ENCODE measurements at places on chromosomes 1 and 21.

- no peak for DNase-seq
Observed at GRCh38 chr21:32777269-32777668, 5.7 kb upstream of the PAXBP1 start.

DNA sequence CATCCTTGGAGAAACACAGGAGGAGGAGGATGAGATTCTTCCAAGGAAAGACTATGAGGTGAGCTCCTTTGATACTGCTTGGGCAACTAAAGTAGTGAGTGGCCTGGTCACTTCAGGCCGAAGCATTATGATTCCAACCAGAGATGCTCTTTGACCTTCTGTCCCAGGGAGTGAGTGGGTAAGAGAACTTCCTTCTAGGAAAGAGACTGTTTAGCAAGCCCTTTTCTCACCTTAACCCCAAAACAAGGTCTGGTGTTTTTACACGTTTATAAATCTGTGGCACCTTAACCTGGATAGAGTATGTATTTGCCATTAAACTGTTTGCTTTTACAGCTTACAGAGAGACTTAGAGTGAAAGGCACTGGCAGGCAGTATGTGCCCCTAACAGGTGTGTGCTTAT, 1.1 kb downstream of the CLCN6 start:
- no peak for DNase-seq

DNA sequence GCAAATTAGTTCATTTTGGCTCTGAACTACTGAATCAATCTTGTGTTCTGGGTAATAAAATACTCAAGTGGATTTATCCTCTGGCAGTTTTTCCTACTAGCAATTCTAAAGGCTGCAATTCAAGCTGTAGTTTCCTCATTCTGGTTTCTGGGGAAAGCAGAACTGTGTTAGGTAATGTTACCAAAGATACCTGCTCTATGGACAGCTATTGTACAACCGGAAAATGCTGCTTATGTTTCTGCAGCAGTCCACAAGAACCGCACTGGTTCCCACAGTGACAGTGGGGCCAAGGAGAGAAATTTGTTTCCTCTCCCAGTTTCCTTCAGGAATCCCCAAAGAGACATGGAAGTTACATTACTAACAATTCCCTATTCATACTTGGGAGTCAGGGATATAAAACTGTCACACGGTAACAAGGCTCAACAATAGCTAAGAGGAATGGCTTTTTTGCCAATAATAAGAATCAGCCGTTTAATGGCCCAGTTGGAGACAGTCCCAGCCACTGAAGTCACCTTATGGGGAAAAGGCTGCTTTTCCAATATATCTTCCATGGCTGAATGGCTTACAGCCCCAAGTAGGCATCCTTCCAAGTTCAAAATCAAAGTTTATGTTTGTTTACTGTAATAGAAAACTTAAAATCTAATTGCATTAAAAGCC, 52.6 kb downstream of the PCNX2 start:
- no peak for DNase-seq

GRCh38 chr1:180954801-180955165, 42.1 kb downstream of the KIAA1614 start:
- no peak for DNase-seq

- no peak for DNase-seq
Observed at GRCh38 chr1:163131981-163132380, 62.8 kb downstream of the RGS4 start.

DNA sequence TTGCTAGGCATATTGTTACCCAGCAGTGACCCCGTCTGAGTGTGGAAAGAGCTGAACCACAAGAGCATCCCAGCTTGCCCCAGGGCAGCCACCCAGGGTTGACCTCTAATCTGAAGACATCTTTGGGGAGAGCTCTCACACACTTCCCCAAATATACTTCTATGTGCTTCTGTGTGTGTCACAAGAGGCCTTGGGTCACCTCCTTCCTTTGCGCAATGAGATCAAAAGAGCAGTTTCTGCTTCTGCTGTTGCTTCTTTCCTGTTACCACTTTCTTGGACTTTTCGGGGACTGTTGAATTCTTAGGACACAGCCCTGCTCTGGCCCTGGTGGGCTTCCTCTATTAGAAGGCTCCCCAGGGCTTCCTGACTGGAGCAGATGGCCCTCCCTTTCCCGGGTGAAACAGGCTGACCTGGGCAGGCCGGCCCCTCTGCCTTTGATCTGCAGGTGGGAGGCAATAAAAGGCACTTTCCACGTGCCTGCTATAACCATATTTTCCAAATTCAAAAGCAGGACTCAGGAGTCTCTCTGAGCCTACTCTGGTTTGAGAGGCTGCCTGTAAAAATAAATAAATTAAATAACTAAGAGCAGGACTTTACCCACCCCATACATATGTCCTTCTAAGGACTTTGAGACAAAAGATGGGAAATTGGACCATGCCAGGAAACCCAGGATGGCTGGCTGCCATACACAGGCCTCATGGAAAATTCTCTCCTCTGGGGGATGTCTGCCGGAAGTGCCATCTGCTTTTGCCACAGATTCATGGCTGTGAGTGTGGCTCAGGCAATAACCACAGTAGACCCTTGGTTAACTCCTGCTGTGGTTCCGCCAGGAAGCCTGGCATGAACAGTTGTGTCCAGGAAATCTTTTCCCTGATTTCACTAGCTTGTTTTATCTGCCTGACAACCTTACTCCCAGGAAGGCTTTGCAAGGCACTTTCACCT, 28.3 kb upstream of the RCSD1 start:
- DNase-seq: no peak

- DNase-seq: no peak
Observed at GRCh38 chr1:86190873-86191272, 34.3 kb upstream of the COL24A1 start.

DNA sequence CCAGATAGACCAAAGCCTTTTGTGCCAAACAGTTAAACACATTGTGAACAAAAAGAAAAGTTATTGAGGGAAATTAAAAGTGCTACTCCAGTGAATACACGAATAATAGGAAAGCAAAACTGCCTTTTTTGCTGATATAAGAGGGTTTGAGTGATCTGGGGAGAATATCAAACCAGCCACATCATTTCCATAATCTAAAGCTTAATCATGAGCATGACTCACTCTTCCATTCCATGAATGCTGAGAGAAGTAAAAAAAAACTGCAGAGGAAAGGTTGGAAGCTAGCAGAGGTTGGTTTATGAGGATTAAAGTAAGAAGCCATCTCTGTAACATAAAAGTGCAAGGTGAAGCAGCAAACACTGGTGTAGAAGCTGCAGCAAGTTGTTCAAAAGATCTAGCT, 350.6 kb upstream of the NCAM2 start:
- DNase-seq: no peak

GRCh38 chr21:36890086-36890485, 76.4 kb downstream of the HLCS start:
- DNase-seq: no peak

DNA sequence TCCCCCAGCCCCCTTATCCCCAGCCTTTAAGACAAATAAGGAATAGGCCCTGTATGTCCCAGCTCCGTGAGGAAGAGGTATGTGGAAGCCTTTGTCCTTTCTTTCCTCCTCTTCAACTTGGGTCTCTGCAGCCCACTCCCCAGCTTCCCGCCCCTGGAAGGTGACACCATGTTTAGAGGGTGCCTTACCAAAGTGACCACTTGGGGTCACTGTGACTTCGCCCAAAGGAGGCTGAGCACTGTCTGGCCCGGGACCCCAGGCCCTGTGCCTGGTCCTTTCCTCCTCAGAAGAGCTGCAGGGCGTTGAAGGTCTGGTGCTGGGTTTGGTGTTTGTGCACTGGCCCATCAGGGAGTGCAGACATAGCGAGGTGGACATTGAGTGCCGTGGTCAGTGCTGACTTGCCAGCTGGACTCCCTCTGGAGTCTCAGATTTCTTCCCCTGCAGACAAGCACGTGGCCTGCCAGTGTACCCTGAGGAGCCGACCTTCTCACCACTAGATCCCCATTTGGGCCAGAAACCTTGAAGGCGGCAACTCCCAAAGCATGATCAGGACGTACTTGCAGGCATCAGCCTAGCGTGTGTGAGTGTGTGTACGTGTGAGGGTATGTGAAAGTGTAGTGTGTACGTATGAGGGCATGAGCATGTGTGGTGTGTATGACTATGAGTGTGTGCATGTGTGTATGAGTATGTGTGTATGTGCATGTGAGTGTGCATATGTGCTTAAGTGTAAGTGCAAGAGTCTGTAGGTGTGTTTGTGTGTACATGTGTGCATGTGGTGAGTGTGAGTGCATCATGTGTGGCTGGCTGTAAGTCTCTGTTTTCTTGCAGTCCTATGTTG, 181.4 kb upstream of the KIAA0040 start:
- DNase-seq: peak; percentile 65

- peak; percentile 18 for DNase-seq
Observed at GRCh38 chr1:165773324-165773965, 4.8 kb upstream of the TMCO1 start.

- peak; percentile 84 for DNase-seq
Observed at GRCh38 chr1:214439352-214440119, 111.9 kb downstream of the PTPN14 start.

GRCh38 chr1:218494449-218494852, 149.3 kb downstream of the TGFB2 start:
- DNase-seq: peak; percentile 73

DNA sequence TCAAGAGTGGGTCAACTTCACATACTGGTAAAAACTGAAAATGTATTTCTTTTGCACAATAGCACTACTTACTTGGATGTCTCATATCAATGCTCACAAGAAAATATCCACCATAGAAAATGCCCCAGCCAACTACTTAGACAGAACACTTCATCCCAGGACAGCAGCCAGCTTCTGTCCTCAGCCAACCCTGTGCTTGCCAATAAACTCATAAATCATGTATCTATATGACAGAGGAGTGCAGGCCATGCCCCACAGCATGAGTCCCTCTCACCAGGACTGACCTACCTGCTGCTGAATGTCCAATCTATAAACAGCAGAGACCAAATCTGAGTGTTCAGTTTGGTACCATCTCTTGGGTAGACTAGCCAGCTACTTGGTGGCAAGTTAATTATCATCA, 179.3 kb downstream of the OMA1 start:
- DNase-seq: no peak

DNA sequence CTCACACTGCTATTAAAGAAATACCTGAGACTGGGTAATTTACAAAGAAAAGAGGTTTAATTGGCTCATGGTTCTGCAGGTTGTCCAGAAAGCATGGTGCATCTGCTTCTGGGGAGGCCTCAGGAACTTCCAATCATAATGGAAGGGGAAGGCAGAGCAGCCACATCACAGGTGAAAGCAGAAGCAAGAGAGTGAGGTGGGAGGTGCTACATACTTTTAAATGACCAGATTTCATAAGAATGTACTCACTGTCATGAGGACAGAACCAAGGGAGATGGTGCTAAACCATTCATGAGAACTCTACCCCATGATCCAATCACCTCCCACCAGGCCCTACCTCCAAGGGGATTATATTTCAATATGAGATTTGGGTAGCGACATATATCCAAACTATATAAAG, 55.7 kb downstream of the MRPL39 start:
- no peak for DNase-seq

GRCh38 chr1:24900985-24901781, 28.9 kb downstream of the RUNX3 start:
- DNase-seq: no peak

DNA sequence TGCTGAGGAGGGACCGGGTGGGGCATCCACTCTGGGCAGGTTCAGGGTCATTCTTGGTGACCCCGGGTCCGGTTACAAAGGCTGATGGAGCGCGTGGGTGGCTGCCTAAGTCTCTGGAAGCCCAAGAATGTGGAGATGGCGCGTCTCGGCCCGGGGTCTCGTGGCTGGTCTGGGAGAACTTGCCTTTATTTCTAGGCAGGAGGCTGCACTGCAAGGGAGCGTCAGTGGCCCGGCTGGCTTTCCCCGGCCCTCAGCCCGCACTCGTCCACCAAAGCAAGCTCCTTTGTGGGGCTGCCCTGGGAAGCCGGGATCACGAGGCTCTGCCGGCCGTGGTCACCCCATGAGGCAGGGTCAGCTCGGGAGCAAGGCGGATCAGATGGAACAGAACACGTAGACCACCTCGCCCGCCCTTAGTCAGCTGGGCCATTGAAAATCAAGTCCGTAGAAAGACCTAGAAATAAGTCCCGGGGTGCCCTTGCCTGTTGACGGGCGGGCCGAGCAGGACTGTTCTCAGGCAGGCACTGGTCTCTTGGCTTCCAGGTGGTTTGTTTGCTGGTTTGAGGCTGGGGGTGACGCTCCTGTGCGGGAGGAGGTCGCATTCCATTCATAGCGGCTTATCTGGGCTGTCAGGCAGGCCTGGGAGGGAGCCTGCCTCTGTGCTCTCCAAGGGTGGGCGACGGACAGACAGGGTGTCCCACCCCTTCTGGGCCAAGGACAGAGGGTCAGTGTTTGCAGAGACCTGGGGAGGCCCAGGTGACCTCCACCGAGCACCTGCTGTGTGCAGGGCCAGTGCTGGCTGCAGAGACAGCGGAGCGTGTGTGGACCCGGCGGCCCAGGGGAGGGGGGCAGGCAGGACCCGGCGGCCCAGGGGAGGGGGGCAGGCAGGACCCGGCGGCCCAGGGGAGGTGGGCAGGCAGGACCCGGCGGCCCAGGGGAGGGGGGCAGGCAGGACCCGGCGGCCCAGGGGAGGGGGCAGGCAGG, 25.8 kb downstream of the COL18A1 start:
- DNase-seq: peak; percentile 94

- no peak for DNase-seq
Observed at GRCh38 chr1:241440904-241441303, 78.7 kb downstream of the FH start.

DNA sequence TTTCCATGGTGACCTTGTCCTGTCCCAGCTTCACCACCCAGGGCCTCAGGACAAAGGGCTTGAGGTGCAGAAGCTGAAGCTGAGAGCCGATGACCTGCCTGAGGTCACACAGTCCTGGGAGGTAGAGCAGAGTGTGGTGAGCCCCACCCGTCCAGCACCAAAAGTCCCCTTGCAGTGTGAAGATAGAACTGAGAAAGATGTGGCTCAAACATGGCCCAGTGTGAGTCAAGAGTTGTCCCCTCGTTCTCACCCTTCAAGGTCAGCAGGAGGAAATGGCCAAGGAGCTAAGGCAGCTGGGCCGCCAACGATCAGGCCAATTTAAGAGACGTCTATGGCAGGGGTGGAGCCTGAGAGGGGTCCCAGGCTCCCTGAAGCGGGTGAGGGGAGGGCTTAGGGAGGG, 157.5 kb upstream of the KLHDC7A start:
- no peak for DNase-seq

GRCh38 chr1:49523764-49524163, 500.0 kb downstream of the AGBL4 start:
- DNase-seq: no peak

- peak; percentile 82 for DNase-seq
Observed at GRCh38 chr1:236471653-236472052, 52.1 kb upstream of the LGALS8 start.

GRCh38 chr21:27164208-27165177, 197.6 kb upstream of the ADAMTS5 start:
- no peak for DNase-seq
